ENCODE measurements at places on chromosomes 12 and 14. TPM values are rescaled to one million over a fixed set of nuclear protein-coding genes. Genes with fewer than 3 reads are reported as not detected.

DNA sequence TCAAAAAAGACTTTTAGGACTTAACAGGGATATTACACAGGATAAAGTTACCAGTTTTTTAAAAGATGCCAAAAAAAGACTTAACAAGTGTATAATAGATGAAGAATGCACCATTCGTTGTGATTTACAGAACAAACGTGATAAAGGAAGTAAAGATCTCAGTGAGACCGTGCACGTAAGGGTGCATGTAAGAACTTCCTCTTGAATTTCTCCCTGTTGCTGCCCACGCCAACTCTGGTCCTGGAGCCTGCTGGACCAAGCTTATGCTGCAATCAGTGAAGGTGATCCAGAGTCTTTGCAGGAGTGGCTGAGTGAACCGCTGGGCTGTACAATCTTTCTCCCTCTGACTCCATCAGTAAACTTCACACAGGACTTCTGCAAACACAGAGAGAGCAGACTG lies 593.7 kb downstream of the TMEM121 start:
- H3K27ac ChIP-seq = no peak overlapping the region
- H3K27me3 ChIP-seq = no peaks in the 10 kb centered on the region
- no peak overlapping the region for H3K4me3 ChIP-seq
- no peak for DNase-seq
- H3K4me1 ChIP-seq = no peaks in the 10 kb centered on the region
- no peaks in the 10 kb centered on the region for H3K36me3 ChIP-seq

- no peak overlapping the region for H3K27ac ChIP-seq
- no peaks in the 10 kb centered on the region for H3K27me3 ChIP-seq
- DNase-seq = no peak
- no peaks in the 10 kb centered on the region for H3K4me1 ChIP-seq
- no peak overlapping the region for H3K4me3 ChIP-seq
Measured at GRCh38 chr14:61130512-61131260, 149.6 kb downstream of the SLC38A6 start.

DNA sequence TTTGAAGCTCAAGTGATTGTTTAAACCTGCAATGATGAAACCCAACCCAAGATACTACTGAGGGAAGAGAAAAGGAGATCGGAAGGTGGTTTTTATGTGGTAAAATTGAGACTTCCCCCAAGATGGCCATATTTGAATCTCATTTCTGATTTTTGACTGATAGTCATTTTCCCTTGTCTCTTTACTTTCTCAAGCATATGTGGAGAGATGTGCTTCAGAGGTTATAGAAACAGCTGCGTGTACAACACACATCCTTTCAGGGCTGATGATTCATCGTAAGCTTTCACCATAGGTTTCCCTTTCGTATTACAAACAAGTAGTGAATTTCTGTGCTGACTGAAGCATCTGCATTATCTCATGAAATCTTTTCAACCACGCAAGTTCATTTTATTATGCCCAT lies 276.2 kb downstream of the EMP1 start:
- H3K36me3 ChIP-seq = no peaks in the 10 kb centered on the region
- no peak for DNase-seq
- no peak overlapping the region for H3K4me3 ChIP-seq
- no peak overlapping the region for H3K27ac ChIP-seq

GRCh38 chr12:78938341-78939084 lies 73.9 kb downstream of the SYT1 start:
- H3K27me3 ChIP-seq = no peaks in the 10 kb centered on the region
- H3K4me1 ChIP-seq = no peaks in the 10 kb centered on the region
- no peak overlapping the region for H3K27ac ChIP-seq
- no peak overlapping the region for H3K4me3 ChIP-seq

DNM1L gene
- total RNA-seq = 50.9 TPM

DNA sequence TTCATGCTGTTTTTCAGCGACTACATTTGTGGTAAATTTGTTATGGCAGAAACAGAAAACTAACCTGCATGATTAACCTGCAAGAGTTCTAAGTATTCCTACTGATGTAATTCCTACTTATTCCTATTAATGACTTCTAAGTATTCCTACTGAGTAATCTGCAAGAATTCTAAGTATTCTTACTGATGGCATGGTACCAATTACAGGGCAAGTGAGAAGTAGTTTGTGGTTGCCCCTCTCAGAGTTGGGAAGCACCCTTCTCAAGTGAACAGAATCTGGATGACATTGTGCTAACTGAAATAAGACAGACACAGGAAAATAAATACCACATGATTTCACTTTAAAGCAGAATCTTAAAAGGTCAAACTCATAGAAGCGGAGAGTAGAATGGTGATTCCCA lies 100.9 kb upstream of the CPNE8 start:
- no peaks in the 10 kb centered on the region for H3K4me1 ChIP-seq
- no peaks in the 10 kb centered on the region for H3K27me3 ChIP-seq
- H3K27ac ChIP-seq = no peak overlapping the region
- no peaks in the 10 kb centered on the region for H3K36me3 ChIP-seq

GRCh38 chr12:20883288-20883687 lies 72.8 kb downstream of the SLCO1B3 start:
- peak; percentile 84 for DNase-seq
- no peak overlapping the region for H3K27ac ChIP-seq
- no peak overlapping the region for H3K4me3 ChIP-seq

- H3K4me1 ChIP-seq = peaks cover 8% of the 10 kb centered on the region
- H3K36me3 ChIP-seq = no peaks in the 10 kb centered on the region
- no peak for DNase-seq
- no peaks in the 10 kb centered on the region for H3K27me3 ChIP-seq
- peak overlapping the region; percentile 78 for H3K4me3 ChIP-seq
Measured at GRCh38 chr12:120529641-120530417, 871 bp upstream of the COQ5 start.

DNA sequence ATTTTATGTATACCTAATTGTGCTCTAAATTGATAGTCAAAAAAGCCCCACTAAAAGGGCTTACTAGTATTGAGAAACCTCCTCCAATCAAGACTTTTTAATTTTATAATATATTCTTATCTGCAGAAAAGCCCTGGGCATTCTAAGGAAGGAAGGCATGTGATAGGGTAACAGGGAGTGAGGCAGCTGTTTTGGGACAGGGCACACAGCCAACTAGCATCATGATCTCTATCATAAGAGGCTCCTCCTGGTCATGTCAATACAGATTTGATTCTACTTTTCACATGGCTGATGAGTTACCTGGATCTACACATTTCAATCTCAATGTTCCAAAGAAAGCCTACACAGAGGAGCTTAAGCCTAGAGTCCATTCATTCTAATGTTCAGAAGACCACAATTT lies 9.1 kb downstream of the ADAM20 start:
- H3K27me3 ChIP-seq = no peaks in the 10 kb centered on the region
- no peak overlapping the region for H3K4me3 ChIP-seq
- peaks cover 22% of the 10 kb centered on the region for H3K36me3 ChIP-seq
- no peak overlapping the region for H3K27ac ChIP-seq
- no peak for DNase-seq
- no peaks in the 10 kb centered on the region for H3K4me1 ChIP-seq

GRCh38 chr12:56683-57346 lies 9.8 kb upstream of the IQSEC3 start:
- H3K4me3 ChIP-seq = no peak overlapping the region
- H3K36me3 ChIP-seq = no peaks in the 10 kb centered on the region
- H3K4me1 ChIP-seq = no peaks in the 10 kb centered on the region
- H3K27ac ChIP-seq = no peak overlapping the region
- no peak for DNase-seq
- H3K27me3 ChIP-seq = no peaks in the 10 kb centered on the region

DNA sequence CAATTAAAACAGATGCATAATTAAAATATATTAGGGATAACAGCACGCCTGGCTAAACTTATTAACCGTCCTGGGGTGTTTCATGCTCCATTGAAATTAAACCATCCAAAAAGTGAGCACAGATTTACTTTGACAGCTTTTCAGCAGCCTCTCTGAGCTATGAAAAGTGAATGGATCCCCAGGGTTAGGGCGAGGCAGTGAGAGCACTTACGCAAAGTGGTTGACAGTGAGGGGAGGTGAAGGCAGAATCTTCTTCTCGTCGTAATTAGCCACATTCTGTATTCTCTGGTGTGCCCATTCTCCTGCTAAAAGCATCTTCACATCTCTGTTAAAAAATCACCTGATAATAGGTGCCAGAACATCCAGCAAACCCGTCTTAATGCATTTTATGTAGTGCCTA lies 1.9 kb downstream of the TMTC2 start:
- H3K36me3 ChIP-seq = no peaks in the 10 kb centered on the region
- H3K4me1 ChIP-seq = no peaks in the 10 kb centered on the region
- H3K4me3 ChIP-seq = peak overlapping the region; percentile 75

DNA sequence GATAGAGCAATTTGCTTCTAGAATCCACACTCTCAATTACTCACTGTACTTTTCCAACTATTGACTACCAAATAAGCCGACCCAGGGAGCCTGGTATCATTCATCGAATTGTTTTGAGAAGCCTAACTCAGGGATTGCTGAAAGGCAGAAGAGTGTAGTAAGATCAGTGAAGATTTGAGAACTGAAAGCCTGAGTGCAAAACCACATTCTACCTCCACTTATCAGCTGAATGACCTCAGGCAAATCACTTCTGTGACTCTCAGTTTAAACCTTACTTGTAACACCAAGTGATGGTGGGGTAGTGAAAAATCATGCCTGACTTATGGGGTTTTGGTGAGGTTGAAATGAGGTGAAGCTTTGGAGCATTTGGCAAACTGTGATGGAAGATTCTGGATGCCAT lies 126.1 kb upstream of the MAX start:
- no peak overlapping the region for H3K4me3 ChIP-seq
- H3K27me3 ChIP-seq = no peaks in the 10 kb centered on the region
- H3K4me1 ChIP-seq = peaks cover 10% of the 10 kb centered on the region
- no peak for DNase-seq

KCNC2 gene
- total RNA-seq = not detected

GRCh38 chr12:124031058-124031457 lies 58.0 kb downstream of the ZNF664 start:
- no peak overlapping the region for H3K27ac ChIP-seq
- DNase-seq = no peak
- H3K36me3 ChIP-seq = no peaks in the 10 kb centered on the region
- no peak overlapping the region for H3K4me3 ChIP-seq
- H3K4me1 ChIP-seq = peaks cover 17% of the 10 kb centered on the region

DNA sequence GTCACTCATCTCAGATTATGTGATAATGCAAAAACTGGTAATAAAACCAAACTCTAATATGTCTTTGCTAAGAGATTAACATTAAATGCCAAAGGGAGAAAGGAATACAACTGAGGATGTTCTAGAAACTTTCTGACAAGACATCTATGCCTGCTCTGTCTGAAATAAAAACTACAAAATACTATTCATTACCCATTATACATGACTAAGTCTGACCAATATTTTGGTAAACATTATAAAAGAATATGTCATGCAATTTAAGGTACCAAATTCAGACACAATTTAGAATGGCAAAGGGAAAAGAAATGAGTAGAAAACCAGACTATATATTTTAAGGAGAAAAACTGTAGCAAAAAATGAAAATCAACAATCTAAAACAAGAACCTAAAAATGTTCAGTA lies 39.5 kb downstream of the UBR7 start:
- H3K36me3 ChIP-seq = peaks cover 58% of the 10 kb centered on the region
- no peaks in the 10 kb centered on the region for H3K27me3 ChIP-seq

DNA sequence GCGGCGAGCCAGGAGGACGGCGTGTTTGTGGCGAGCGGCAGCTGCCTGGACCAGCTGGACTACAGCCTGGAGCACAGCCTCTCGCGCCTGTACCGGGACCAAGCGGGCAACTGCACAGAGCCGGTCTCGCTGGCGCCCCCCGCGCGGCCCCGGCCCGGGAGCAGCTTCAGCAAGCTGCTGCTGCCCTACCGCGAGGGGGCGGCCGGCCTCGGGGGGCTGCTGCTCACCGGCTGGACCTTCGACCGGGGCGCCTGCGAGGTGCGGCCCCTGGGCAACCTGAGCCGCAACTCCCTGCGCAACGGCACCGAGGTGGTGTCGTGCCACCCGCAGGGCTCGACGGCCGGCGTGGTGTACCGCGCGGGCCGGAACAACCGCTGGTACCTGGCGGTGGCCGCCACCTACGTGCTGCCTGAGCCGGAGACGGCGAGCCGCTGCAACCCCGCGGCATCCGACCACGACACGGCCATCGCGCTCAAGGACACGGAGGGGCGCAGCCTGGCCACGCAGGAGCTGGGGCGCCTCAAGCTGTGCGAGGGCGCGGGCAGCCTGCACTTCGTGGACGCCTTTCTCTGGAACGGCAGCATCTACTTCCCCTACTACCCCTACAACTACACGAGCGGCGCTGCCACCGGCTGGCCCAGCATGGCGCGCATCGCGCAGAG lies 873 bp downstream of the PLXNC1 start:
- no peaks in the 10 kb centered on the region for H3K36me3 ChIP-seq
- no peaks in the 10 kb centered on the region for H3K27me3 ChIP-seq
- DNase-seq = no peak

DNA sequence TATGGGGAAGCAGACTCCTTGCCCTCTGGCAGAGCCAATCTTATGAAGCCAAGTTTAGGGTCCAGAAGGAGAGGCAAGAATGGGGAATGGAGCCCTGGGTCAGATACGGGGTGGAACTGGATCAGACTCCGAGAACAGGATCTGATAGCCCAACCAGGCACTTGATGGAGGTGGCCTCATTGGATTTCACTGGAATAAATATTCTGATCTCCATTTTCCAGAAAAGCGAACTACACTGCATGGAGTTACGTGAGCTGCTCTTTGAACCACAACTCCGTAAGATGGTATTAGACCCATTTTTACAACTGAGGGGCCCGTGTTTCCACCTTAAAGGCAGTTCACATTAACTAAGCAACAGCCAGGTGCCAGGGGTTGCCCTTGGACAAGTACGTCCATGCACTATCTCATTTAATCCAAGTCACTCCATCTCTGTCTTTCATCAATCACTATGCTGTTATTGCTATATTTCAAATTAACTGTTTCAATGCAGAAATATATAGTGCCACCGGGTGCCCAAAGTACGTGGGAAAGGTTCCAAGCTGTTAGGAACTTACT lies 155.2 kb downstream of the BCL11B start:
- no peak overlapping the region for H3K27ac ChIP-seq
- peaks cover 10% of the 10 kb centered on the region for H3K27me3 ChIP-seq
- H3K36me3 ChIP-seq = no peaks in the 10 kb centered on the region
- DNase-seq = no peak
- H3K4me1 ChIP-seq = no peaks in the 10 kb centered on the region

DNA sequence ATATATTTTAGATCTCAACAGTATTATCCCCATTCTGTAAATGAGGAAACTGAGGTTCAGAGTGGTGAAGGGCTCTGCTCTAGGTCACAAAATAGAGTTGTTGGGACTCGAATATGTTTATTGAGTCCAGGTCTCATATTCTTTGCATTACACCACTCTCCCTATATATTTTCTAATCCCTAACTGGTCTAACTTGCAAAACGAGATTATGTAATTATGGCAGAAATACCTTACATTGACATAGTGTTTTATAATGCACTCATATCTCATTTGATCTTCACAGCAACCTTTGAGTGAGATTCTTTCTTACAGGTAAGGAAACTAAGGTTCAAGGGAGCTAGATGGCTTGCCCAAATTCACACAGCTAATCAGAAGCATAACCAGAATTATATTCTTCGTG lies 106.9 kb upstream of the LRIG3 start:
- H3K27ac ChIP-seq = no peak overlapping the region
- no peak for DNase-seq
- H3K4me1 ChIP-seq = no peaks in the 10 kb centered on the region
- no peak overlapping the region for H3K4me3 ChIP-seq
- no peaks in the 10 kb centered on the region for H3K36me3 ChIP-seq

Measured in ascending aorta (tissue), 2 donors.